ENCODE measurements at places on chromosomes 16 and 17.

GRCh38 chr17:82910041-82910481, 70.2 kb upstream of the ZNF750 start:
- DNase-seq = no peak

DNA sequence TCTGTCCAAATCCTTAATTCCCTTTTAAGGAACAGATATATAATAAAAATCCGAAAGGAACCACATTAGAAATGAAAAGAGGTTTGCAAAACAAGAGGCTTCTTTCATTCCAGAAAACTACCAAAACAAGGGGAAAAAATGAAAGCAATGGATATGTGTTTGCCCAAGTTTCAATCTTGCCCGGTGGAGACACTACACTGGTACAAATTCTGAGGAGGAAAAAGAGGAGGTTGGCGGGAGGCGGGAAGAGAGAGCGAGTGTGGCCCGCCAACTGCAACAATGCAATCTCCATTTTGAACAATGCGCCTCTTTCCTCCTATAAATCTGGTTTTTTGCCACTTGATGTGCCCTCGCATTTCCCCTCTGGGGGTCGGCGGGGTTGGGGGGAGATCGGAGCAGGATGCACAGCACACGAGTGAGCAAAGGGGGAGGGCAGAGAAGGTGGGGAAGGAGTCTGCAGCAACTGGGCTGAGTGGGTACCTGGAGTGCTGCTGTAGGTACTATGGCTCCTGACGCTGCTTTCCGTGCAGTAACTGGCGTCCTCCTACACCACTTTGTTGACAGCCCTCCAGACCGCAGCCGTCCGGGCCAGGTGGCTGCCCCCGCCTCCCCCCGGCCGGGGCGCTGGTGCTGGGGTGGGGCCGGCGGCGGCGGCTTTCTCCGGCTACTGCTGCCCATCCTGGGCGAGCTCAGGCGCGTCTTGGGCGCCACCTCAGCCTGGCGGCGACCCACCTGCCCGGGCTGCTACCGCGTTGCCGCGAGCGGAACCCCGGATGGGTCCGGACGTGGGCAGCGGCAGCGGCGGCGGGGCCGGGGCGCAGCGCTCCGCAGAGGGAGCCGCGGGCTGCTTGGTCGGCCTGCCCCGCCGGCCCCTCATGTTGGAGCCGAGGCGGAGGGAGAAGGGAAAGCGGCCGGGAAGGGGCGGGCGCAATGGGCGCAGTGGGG, 93.8 kb upstream of the PLEKHM1 start:
- DNase-seq = peak; percentile 83

DNA sequence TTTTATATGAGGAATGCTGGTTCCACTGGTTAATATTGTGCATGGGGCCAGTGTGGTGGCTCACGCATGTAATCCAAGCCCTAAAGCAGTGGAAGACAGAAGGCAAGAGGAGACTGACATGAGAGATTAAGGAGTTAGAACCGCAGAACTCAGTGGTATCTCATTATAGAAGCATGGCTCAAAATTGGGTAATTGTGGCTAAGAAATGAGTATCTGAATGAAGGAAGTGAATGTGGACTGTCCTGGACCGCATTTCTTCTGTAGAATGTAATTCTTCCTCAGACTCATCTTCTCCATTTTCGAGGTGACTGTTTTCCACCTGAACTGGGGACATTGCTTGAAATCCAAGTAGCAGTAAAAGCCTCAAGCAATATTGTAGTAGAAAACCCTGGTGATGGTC, 42.6 kb upstream of the CDR2 start:
- DNase-seq = no peak

- peak; percentile 83 for DNase-seq
Observed at GRCh38 chr17:75688209-75688825, 21.2 kb downstream of the SAP30BP start.

DNA sequence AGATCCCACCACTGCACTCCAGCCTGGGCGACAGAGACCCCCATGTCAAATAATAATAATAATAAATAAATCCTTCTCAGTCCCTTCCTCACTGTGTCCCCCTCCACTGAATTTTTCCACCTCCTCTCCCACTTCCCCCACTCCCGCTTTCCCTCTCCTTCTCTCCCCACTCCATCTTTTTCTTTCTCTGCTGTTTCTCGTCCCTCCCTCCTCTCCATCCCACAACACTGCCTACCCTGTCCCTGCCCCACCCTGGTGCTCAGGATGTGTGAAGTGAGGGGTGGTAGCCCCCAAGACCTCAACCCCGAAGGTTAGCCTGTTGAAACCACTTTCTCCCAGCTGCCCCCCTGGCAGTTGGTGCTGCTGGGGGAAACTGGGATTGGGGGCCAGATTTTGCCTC, 34.4 kb upstream of the STH start:
- no peak for DNase-seq

- DNase-seq = no peak
Observed at GRCh38 chr16:27127308-27127707, 60.6 kb downstream of the C16orf82 start.

DNA sequence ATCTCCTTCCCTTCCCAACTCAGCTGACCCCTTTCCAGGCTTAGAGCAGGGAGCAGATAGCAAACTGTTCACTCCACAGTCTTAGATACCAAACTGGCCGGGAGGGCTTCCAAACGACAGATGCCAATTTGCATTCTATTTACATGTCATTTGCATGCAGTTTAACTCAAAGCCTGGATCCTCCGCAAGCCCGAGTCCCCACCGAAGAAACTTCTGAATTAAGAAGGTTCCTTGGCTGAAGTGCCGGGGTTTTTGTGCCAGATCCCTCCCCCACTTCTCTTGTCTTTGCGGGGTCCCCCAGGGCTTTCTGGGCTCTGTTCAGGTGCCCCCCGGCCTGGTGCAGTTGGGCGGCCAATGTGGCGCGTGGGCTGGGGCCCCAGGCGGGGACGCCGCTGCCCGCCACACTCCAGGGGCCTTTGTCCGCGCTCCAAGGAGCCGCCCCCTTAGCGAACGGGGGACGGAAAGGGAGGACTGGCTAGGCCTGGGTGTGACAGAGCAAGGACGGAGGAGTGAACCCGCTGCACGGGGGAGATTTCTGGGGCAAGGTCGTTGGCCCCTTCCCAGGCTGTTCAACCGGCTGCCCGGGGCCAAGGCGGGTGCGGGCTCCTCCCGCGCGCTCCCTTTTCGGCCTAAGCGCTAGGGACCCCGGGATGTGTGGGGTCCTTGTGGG, 1.2 kb downstream of the GPRC5B start:
- DNase-seq = peak; percentile 22

GRCh38 chr16:62829607-62830006, 793.4 kb upstream of the CDH8 start:
- peak; percentile 3 for DNase-seq

- peak; percentile 97 for DNase-seq
Observed at GRCh38 chr16:4944333-4945281, 7.7 kb upstream of the PPL start.

DNA sequence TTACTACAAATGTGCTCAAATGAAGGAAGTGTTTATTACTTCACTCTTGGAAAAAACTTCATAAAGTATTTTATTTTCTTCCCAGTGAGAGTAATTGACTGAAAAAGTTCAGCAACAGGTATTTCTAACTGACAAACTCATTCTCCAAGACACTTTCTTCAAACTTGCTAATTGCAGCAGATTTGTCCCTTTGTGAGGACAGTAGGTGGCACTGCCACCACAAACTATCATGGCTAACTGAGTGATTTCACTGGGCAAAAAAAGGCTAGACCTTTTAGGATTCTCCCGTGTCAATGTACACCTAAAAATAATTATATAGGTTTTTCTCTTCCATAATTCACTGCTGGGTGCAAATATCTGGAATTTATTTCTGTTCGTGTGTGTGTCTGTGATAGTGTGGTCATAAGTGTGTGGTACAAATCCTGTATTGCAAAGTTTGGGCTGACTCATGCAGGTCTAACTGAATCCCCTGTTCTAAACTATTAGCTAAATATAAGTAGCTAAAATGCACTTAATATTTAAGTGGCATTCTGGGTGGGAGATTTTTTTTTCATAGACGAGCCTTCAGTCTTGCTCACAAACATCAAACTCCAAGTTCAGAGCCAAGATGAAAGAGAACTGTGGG, 3.9 kb downstream of the HS3ST3A1 start:
- DNase-seq = peak; percentile 74

- DNase-seq = no peak
Observed at GRCh38 chr17:42704837-42705494, 22.6 kb downstream of the CNTNAP1 start.

DNA sequence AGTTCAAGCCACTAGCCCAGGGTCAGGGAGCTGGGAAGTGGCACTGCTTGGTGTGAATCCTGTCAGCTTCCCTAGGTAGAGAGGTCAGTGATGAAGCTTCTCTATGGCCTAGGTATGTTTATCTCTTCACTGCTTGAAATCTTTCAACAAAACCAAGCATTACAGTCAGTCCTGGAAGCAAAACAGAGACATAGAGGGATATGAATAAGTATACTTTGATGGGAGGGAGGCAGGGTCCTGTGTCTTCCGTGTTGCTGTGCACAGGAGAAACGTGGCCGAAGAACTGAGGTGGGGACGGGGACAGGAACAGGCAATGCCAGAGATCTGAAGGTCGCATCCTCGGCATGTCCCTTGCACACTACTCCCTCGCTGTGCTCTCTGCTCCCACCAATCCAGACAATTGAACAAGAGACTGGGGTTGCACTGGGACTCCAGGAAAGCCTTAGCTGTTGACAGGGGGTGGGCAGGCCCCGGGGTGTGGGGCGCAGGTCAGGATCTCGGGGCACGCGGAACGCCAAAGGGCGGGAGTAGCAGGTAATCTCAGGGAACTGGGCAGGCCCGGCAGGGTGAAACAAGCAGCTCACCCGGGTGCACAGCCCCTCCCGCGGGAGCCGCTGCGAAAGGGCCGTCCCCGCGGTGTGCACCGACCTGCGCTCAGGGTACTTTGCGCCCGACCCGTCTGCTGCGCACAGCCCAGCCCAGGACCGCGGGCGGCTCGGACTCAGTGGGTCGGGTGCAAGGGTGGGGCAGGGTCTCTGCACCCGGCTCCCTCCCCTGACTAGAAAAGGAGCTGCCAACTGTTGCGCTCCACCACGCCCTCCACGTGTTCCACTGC, at the start of gene MT1H:
Gene MT1H, plus strand, starts transcription at position 810 of the 835 bp plus-strand sequence. CDS start 71 bp downstream, outside the sequence.
- no peak for DNase-seq

GRCh38 chr17:78125976-78126894, 2.3 kb downstream of the TMC6 start:
- no peak for DNase-seq

DNA sequence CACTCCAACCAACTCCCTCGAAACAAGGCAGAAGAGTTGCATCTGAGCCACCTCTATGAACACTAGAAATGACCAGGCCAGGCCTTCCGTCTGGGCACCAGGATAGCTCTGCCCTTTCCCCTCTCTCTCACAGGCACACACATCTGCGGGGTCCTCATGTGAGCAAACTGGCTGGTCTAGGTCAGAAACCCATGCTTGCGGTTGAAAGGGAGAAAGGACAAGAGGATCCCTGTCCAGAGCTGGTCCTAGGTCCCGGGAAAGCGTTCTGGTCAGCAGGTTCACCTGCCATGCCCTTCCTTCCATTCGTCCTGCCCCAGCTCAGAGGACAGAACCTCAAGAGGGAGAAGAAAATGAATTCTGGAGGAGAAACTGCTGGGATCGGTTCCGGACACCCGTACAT, 2.7 kb downstream of the MNT start:
- no peak for DNase-seq

DNA sequence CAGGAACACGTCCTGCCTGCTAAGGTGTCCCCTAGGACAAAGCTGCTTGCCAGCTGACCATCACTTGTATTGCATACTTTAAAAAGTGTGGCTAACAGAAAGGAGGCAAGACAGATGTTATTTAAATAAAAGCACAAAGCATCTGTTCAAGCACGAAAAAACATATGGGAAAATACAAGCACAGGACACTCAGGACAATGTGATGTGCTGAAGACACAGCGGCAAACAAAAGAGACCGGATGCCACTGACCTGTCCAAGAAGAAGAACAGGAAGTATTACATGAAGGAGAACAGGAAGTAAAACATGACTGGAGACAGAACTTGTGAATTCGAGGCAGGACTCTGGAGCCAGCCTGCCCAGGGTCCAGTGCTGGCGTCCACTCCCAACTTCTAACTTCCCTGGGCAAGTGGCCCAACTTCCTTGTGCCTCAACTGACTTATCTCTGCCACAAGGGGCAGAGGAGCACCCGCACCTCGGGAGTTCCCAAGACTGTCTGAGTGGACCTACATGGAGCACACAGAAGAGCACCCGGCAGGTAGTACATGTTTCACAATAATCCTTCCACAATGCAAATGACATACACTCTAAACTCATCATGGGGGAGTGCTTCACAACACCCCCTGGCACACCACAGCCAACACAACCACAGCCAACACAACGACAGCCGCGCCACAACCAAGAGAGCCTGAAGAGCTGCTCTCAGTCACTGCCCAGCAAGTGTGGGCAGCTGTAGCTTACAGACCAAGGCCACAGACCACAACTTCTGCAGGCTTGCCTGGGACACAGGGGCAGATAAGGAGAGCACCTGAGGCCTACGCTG, 36.6 kb downstream of the ANKRD11 start:
- peak; percentile 54 for DNase-seq

- no peak for DNase-seq
Observed at GRCh38 chr17:37518826-37519225, 29.1 kb downstream of the DUSP14 start.

- peak; percentile 75 for DNase-seq
Observed at GRCh38 chr16:24858219-24859041, 12.7 kb downstream of the SLC5A11 start.

DNA sequence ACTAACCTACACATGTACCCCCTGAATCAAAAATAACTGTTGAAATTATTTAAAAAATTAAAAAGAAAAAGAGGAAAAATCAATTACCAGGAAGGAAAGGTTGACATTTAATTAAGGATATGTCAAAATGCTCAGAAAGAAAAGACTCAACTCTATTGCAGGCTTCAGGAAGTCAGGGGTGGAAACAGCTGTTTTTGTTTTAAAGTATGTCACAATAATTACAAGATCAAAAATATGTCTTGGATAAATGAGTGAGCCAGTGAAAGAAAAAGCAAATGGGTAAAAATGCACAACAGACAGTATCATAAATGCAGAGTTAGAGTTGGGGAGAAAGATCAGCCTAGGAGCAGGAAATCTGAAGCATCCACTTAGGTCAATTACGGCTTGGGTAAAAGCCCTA, 146.0 kb downstream of the CDH11 start:
- DNase-seq = no peak

- no peak for DNase-seq
Observed at GRCh38 chr17:63099425-63099824, 133.4 kb downstream of the TANC2 start.

DNA sequence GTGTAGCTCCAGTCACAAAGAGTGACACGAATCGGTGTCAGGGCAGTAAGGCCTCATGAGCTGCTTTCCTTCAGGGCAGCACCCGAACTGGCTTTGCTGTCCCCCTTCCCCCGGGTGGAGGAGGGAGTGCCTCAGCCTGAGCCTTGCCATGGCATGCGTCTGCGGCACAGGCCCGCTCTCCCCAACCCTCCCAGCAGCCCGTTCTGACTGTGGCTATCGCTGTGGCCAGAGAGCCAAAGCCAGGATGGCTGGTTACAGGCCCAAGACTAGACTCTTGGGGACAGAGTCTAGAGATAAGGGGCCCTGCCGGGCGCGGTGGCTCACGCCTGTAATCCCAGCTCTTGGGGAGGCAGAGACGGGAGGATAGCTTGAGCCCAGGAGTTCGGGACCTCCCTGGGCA, 25.9 kb downstream of the CLUH start:
- DNase-seq = no peak
